DMS79 treated with DMSO at 0.1 percent for 48 hours (cell line): ENCODE measurements at places on chromosomes 7 and 10.

DNA sequence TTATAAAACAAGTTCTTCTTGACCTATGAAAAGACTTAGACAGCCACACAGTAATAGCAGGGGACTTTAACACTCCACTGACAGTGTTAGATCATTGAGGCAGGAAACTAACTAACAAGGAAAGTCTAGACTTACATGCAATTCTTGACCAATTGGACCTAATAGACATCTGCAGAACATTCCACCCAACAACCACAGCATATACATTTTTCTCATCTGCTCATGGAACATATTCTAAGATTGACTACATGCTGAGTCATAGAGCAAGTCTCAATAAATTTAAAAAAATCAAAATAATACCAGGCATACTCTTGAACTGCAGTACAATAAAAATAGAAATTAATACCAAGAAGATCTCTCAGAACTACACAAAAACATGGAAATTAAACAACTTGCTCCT lies 219.5 kb upstream of the HPS1 start:
- no peak for DNase-seq

DNA sequence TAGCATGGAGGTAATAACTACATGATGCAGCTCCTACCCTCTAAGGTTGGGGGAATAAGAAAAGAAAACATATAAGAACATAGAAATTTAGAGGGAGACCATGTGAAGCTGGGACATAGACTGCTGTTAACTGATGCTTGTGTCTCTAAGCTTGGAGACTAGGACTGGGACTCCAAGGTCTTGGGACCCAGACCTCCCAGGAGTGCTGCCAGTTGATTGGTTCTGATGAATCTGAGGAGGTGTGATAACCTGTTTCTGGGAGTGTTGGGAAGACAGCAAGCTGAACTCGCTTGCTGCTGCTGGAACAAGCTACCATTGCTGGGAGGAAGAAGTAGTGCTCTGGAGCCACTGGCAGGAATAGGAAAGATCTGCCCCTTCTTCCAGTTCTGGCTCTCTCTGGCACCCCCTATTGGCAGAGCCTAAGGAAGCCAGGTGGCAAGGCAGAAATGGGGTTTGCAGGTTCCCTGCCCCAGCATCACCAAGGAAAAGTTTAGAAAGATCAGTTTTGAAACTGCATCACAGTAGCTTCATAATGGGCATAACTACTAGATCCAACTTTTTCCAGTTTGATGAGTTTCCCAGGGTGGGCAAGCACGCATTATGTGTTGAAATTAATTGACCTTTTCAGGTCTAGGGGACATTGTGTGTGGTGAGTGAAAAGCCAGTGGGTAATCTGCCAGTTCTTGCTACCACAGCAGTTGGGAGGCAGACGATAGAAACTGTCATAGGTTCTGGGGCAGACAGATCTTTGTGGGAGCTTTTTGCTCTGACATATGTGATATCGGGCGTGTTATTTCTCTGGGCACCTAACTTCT lies 140.7 kb downstream of the SND1 start:
- DNase-seq = no peak

DNA sequence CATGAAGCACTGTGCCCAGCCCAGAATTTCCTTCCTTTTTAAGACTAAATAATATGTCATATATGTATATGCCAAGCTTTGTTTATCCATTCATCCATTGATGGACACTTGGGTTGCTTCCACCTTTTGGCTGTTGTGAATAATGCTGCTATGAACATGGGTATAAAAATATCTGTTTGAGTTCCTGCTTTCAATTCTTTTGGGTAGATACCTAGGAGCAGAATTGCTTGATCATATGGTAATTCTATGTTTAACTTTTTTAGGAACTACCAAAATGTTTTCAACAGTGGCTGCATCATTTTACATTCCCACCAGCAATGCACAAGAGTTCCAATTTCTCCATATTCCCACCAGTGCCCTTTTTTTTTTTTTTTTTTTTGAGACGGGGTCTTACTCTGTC lies 13.2 kb upstream of the PLAU start:
- DNase-seq = no peak

DNA sequence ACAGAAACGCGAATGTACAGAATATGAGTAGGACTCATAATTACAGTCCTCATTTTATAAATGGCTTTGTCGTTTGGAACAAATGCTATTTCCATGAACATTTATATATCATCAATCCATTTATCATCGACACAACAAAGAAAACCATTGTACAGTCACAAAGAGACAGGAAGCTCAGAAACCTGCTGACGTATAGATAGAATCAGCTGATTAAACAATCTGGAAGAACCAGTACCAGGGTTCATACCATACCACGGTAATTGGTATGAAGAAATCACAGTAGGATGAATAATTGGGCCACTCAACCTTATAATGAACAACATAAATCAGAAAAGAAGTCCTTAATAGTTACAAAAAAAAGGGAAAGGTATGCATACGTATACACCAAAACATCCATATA lies 295.0 kb downstream of the PARD3 start:
- no peak for DNase-seq

- no peak for DNase-seq
Measured at GRCh38 chr10:103781329-103782061, 73.9 kb downstream of the SH3PXD2A start.

- DNase-seq = no peak
Measured at GRCh38 chr10:58352956-58353610, 18.3 kb downstream of the UBE2D1 start.

DNA sequence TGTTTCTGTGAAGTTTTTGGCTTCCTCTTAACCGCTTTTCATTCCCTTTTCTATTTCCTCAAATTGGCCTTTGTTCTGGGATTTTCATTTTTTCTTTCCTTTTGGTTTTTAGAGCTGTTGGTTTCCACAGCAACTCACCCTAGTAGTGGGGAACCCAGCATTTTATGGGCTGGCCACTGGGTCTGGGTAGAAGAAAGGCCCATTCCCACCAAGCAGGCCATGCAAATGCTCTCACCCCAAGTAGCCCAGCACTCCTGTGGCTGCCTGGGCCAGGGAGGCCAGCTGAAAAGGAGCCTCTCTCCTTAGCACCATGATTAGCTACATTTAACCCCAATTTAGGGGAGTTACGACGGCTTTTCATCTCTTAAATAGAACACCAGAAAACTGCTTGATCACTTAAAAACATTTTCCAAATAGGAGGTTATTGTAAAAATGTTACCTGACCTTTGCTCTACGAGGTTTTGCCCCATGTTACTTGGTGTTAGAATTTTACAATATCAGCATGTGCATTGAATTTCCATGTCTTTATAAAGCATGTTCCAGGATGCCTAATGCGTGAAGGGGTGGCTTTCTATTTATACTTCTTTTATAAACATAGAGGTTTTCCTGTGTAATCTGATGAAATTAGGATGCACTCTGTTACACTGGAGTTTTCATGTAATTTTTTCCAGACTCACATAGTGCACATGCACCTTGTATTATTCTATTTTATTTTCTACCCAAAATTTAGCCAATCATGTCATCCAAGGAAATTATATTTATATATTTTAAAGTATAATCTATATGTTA lies 75.4 kb downstream of the FAM171A1 start:
- DNase-seq = no peak

GRCh38 chr7:155510975-155511701 lies 35.2 kb downstream of the CNPY1 start:
- DNase-seq = no peak

- no peak for DNase-seq
Measured at GRCh38 chr7:159038066-159038465, 106.6 kb downstream of the VIPR2 start.
